ENCODE measurements at places on chromosomes 1 and 21.

GRCh38 chr1:225693085-225693696 is 40.3 kb upstream of the ENAH start:
- no peak for DNase-seq

DNA sequence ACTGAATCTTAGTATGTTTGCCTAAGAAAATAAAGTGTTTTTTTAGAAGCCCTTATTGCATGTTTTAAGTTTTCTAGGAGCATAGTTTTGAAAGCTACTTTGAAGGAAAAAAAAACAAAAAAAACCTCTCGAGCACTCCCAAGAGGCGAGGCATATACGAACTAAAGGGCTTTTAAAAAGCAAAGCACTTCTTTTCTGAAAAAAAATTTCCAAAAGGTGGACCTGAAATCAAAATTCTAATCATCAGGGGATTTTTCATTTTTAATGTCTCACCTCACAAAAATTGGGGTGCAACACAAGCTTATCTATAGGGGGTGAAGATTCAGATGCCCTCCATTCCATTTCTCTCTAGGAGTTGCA is 594 bp downstream of the GLMN start:
- DNase-seq = peak; percentile 53

DNA sequence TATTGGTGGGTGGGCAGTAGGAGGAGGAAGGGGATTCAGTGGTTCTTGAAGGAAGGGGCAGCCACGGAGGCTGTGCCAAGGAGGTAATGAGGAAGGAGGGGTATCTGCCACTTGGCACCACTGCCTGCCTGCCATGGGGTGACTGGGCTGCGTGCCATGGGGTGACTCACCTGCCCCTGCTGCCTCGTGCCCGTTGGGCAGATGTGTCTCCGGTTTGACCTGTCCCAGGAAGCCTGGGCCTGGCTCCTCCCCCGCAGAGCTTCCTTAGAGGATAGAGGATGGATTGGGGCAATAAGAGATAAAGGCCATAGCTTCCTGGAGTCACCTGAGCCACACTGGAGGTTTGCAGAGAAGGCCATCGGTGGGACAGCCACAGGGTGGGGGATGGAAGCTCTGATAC is 1.7 kb downstream of the PADI3 start:
- no peak for DNase-seq

GRCh38 chr1:27601771-27602461 is 2.0 kb downstream of the AHDC1 start:
- DNase-seq = peak; percentile 79

DNA sequence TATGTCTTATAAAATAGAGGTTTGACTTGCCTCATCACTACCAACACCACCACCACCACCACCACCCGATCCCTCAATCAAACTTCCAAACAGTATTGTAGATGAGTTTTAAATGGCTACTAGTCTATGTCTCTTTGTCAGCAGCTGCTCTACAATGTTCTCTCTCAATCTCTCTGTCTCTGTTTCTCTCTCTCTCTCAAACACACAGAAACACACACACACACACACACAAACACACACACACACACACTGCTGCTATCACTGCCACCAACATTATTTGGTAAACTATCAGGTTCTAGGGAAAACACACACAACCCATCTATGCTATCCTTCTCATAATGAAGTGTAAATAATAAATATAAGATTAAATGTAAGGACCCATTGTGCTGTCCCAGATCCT is 2.4 kb downstream of the TNFSF4 start:
- DNase-seq = no peak

- no peak for DNase-seq
Measured at GRCh38 chr1:3836421-3836820, 20.6 kb downstream of the CEP104 start.

DNA sequence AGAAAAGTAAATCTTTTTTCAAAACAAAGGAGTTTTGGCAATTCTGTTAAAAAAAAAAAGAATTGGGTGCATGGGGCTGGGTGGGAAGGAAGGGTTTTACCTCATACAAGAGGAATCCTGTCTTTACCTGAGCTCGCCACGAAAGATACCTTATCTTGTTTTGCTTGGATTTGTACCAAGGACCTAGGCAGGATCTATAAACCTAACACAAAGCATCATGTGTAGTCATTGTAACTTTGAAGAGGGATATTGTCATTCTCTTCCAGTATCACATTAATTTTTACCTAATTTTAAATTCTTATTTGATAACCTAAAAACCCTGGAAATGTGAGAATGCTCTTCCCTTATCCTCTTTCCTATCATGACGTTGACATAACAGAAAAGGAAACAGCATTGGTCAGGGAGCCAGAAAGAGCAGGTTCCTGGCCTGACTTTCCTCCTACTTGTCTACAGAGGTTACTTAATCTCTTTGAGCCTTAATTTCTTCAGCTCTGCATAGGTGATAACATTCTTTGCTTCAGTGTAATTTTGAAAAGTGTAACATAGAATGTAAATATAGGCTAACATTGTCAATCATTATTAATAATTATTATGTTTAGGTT is 4.0 kb upstream of the LAMC1 start:
- DNase-seq = no peak

- DNase-seq = no peak
Measured at GRCh38 chr1:154603317-154603716, 4.7 kb downstream of the ADAR start.

DNA sequence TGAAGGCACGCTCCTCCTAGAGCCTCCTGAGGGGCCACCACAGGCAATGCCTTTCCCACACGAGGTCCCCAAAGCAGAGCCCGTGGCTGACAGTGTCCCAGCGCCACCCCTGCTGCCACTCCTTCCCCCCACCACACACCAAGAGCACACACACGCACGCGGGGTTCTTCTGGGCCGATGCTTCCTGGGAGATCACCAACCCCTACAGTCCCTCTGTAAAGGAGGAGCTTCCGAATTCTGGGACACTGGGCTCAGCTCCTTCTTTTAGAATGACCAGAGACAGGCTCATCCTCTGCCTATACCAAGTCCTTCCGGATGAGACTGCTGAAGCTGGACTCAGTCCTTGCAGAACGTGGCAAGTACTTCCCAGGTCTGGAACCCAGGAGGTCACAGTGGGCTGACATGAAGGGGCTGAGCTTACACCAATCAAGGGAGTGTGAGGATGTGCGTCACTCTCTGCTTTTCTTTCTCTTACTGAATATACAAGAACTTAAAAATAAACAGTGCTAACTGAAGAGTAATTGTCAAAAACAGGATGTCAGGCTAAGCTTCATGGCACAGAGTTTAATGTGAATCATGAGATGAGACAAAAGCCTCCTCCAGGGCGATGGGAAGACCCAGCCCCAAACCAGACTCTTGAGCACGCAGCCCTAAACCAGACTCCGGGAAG is 12.7 kb downstream of the SSU72 start:
- no peak for DNase-seq

- peak; percentile 29 for DNase-seq
Measured at GRCh38 chr1:4652631-4653327, 1.6 kb upstream of the AJAP1 start.

GRCh38 chr1:150001415-150001814 is 9.1 kb downstream of the OTUD7B start:
- DNase-seq = peak; percentile 66

GRCh38 chr1:94542088-94542870 is 720 bp upstream of the F3 start:
- peak; percentile 63 for DNase-seq

- no peak for DNase-seq
Measured at GRCh38 chr1:89873288-89873687, 52.5 kb downstream of the LRRC8D start.

DNA sequence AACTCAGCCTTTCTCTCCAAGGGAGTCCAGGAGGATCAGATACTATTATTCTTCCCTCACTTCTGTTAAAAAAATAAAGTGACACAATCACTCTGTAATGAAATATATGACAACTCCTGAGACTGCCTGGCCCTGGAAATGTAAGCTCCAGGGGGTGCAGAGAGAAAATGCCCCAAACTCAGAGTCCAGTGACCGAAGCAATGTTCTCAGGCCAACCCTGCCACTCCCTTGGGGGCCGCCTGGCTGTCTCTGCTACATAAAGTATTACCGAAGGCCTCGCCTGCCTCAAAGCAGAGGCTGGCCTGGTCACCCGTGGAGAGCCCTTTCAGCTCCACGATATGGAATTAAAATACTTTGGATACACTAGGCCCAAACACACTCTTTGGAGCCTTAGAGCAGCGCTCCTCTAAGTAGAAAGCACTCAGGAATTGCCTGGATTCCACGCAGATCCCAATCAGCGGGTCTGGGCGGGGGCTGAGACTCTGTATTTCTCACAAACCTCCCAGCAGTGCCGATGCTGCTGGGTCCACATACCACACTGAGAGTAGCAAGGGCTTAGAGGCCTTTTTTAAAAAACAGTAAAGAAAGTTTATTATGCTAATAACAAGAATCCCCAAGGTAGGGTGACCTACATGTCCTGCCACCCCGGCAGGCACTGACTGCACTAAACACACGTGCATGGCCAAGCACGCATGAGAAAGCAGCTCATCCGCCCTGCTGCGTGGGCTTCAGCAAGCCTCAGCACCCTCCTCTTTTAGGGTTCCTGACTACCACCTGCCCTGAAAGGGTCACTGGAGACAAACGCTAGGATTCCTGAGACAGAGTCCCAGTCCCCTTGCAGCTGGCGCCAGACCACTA is 31.1 kb downstream of the TMCO4 start:
- DNase-seq = peak; percentile 7

DNA sequence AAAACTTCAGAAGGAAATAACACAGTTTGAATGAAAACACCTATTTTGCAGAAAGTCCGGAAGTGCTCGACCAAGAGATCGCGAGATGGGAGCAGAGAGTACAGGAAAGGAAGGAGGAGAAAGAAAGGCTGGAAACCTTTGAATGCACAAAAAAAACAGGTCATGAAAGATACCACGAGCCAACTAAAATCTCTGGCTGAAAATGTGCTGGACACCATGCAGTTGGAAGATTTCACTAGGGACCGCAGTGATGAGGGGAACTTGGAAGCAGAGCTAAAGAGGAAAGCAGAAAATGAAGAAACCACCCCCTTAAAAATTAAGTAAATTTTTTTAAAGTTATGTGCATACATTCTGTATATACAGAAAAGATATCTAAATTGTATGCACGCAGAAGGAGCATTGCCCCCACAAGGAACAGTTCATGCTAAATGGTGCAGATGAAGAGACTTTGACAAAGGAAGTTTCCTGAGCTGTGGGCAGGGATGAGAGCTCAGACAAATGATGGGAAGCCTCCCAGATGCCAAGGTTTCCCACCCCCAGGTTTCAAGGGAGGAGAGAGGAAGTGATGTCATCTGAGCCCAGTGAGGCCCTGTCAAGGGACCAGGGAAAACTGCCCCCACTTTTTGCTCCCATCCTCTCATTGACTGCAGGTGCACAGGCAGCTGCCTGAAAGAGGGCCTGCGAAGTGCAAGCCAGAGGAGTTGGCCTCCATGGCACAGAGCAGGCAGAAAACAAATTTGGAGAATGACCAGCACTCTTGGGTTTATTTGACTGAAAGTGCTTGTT is 52.5 kb downstream of the ETS2 start:
- no peak for DNase-seq

DNA sequence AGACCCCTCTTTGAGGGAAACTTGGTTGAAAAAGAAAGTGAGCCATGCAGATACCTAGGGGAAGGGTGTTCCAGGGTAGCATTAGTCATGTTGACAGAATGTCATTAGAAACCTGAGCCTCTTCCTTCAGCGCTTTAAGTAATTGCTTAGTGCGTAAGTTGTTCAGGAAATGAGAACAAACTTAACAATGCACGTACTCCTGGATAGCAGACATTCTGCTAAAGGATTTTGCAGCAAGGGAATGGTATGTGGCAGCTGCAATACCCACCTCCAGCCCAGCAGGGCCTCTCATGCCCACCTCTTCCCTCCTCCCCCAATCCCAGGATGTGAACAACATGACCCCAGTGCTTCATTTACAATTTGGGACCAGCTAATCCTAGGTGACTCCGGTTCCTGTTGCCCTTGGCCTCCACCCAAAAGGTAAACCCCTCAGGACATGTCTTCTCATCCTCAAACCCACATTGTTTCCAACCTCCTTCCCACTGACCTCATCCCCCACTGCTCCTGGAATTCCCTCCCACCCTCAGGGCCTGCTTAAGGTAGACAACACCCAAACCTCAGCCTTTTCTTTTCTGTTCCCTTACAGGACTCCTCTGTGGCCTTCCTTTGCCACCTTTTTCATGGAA is 98.0 kb upstream of the BCAR3 start:
- peak; percentile 55 for DNase-seq

DNA sequence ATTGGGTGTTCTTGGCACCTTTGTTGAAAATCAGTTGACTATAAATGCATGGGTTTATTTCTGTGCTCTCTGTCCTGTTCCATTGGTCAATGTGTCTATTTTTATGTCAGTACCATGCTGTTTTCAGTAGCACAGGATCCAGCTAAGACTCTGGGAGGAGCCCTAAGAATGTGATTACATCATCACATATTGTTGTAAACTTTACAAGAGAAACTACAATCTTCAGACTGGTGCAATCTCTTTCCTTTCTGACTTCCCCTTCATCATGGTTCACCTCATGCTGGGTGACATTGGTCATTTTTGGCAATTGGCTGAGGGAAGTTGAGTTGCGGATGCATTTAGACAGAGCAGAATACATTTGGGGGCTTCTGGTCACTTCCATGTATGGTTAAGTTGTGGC is 88.4 kb downstream of the C21orf91 start:
- DNase-seq = peak; percentile 48

- peak; percentile 21 for DNase-seq
Measured at GRCh38 chr1:111364690-111365089, 62.8 kb downstream of the OVGP1 start.

DNA sequence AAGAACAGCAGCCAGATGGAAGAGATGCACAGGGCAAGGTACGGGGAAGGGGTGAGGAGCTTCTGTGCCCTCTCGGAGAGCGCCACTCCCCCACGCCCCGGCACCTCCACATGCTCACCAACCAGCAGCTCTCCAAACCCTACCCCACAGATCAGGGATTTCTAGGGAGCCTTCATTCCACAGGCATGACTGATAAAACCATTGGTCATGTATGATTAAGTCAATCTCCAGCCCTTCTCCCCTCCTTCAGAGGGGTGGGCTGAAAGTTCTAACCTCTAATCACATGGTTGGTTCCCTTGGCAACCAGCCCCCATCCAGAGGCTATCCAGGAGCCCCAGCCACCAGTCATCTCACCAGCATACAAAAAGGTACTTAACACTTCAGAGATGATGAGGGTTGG is 144.7 kb downstream of the TGFBR3 start:
- DNase-seq = no peak

DNA sequence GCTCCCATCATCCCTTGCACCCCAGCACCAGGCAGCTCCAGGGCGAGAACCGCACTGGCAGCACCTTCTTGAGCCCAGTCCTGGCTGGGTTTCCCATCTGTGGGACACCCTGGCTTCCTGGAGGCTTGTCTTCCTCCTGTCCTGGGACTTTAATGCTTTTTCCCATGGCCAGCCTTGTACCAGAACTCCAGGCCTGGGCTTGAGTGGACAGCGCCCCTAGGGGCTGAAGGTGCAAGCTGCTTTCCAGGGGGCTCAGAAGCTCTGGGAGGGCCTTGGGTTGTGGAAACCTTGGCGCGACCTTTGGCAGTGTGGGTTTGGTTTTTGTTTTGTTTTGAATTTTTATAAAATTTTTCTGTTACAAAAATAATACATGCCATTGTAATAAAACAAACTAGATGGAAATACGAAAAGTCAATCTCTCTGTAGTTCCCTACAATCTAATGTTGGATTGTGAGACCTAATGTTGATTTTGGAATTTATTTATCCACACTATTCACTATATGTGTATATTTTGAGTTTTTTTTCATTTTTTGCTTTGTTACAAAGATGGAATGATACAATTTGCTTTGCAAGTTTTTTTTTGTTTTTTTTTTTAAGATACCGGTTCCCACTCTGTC is 33.8 kb upstream of the RPL11 start:
- peak; percentile 65 for DNase-seq

- peak; percentile 90 for DNase-seq
Measured at GRCh38 chr1:155648207-155649147, 38.5 kb downstream of the MSTO1 start.

Data from adipocyte (in vitro differentiated cells).